Gastrocnemius medialis (tissue), 4 donors: ENCODE measurements at places on chromosomes 13 and 19. TPM values are rescaled to one million over a fixed set of nuclear protein-coding genes. Genes with fewer than 3 reads are reported as not detected.

The PDX1 gene
- not detected for total RNA-seq

The MTUS2 gene
- total RNA-seq = not detected

The ZNF66 gene
- 2.1 TPM for total RNA-seq

The SULT2B1 gene
- total RNA-seq = not detected

The ZNF223 gene
- 0.91 TPM for total RNA-seq

The FUT6 gene
- total RNA-seq = 0.29 TPM

The CGB8 gene
- total RNA-seq = not detected

The ZNF726 gene
- total RNA-seq = not detected

The ZNF132 gene
- 2.7 TPM for total RNA-seq

The CGB5 gene
- not detected for total RNA-seq

The LINGO3 gene
- total RNA-seq = not detected

The DCLK1 gene
- total RNA-seq = 9.7 TPM

The PSPN gene
- total RNA-seq = 0.15 TPM

The ACER1 gene
- not detected for total RNA-seq

The GNG8 gene
- total RNA-seq = not detected

The KIR3DL2 gene
- not detected for total RNA-seq

The ZNF677 gene
- total RNA-seq = 1.7 TPM

The GPC6 gene
- total RNA-seq = 0.51 TPM

The GPR42 gene
- total RNA-seq = not detected

The SCAF1 gene
- 31.9 TPM for total RNA-seq

The USF2 gene
- total RNA-seq = 160 TPM

The MYBPC2 gene
- total RNA-seq = 461 TPM

The ZNF470 gene
- 0.32 TPM for total RNA-seq

The COPE gene
- 169 TPM for total RNA-seq

The LRG1 gene
- not detected for total RNA-seq

The ZNF616 gene
- total RNA-seq = 5.3 TPM

The SLC1A5 gene
- total RNA-seq = 7.6 TPM

The GFY gene
- not detected for total RNA-seq

The ZNF440 gene
- 5.5 TPM for total RNA-seq

The ZSCAN1 gene
- not detected for total RNA-seq

The SBSN gene
- total RNA-seq = not detected

The ZNF729 gene
- not detected for total RNA-seq

The TNFRSF19 gene
- total RNA-seq = 1.4 TPM

The UFM1 gene
- total RNA-seq = 22.6 TPM

The CEACAM7 gene
- not detected for total RNA-seq

The FBN3 gene
- 0.15 TPM for total RNA-seq

The ICAM4 gene
- not detected for total RNA-seq

The ZNF226 gene
- total RNA-seq = 3.9 TPM
